ENCODE measurements at places on chromosomes 1 and 21. TPM values are rescaled to one million over a fixed set of nuclear protein-coding genes. Genes with fewer than 3 reads are reported as not detected.

DNA sequence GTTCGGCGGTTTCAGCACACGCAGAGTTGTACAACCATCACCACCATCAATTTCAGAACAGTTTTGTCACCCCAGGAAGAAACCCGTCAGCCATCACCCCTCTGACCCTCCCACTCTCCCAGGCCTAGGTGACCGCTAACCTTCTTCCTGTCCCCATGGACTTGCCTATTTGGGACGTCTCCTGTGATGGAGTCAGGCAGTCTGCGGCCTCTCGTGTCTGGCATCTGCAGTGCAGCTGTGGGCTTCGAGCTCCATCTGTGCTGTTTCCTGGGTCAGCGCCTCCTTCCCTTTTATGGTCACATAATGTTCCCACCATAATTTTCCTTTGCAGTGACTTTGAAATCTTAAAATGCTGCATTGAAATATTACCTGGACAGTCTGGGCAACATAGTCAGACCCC lies 24.4 kb downstream of the SLC45A1 start:
- H3K4me3 ChIP-seq: peak overlapping the region; percentile 38
- H3K27ac ChIP-seq: peak overlapping the region; percentile 92
- H3K27me3 ChIP-seq: peaks cover 6% of the 10 kb centered on the region
- H3K4me1 ChIP-seq: peaks cover 30% of the 10 kb centered on the region
- H3K36me3 ChIP-seq: peaks cover 7% of the 10 kb centered on the region

- H3K36me3 ChIP-seq: no peaks in the 10 kb centered on the region
- peaks cover 8% of the 10 kb centered on the region for H3K4me1 ChIP-seq
- no peak overlapping the region for H3K27ac ChIP-seq
- DNase-seq: peak; percentile 29
- H3K4me3 ChIP-seq: no peak overlapping the region
- peaks cover 31% of the 10 kb centered on the region for H3K27me3 ChIP-seq
These were observed 16.9 kb upstream of the MTF2 start for GRCh38 chr1:93061895-93062792.

DNA sequence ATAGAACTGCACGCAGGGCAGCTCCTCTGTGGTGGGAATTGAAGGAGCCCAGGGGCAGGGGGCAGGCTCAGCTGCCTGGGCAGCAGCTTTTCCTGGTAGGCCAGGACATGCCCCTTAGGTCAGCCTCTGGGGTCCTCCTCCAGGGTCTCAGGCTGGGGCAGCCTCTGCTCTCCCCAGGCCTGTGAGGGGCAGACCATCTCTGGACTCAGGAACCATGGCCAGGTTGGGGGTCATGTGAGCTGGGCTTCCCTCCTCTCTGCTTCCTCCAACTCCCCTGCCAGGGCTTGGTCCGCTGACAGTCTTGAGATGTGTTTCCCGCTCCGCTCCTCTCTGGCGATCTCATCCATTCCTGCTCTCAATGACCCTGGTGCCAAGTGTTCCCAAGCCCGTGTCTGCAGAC lies 5.7 kb downstream of the C1orf210 start:
- no peaks in the 10 kb centered on the region for H3K36me3 ChIP-seq
- H3K27ac ChIP-seq: no peak overlapping the region
- H3K27me3 ChIP-seq: peaks cover 13% of the 10 kb centered on the region
- H3K4me1 ChIP-seq: peaks cover 4% of the 10 kb centered on the region

DNA sequence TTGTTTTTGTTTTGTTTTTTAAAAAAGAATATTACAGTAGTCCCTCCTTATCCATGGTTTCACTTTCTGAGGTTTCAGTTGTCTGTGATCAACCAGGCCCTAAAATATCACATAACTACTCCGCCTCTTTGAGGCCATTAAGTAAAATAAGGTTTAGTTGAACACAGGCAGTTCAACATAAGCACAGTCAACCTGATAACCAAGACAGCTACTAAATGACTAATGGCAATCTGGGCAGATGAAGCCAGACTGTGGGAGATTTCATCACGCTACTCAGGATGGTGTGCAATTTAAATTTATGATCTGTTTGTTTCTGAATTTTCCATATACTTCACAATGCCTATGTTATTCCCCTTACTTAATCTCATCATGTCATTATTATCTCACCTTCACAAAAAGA lies 30.1 kb downstream of the LDLRAD1 start:
- peaks cover 9% of the 10 kb centered on the region for H3K27me3 ChIP-seq
- no peak overlapping the region for H3K4me3 ChIP-seq
- no peak for DNase-seq
- no peaks in the 10 kb centered on the region for H3K36me3 ChIP-seq
- H3K4me1 ChIP-seq: peaks cover 3% of the 10 kb centered on the region

GRCh38 chr1:219708919-219709543 lies 96.1 kb upstream of the ZC3H11B start:
- no peak for DNase-seq
- H3K36me3 ChIP-seq: no peaks in the 10 kb centered on the region
- no peaks in the 10 kb centered on the region for H3K27me3 ChIP-seq
- no peak overlapping the region for H3K27ac ChIP-seq

DNA sequence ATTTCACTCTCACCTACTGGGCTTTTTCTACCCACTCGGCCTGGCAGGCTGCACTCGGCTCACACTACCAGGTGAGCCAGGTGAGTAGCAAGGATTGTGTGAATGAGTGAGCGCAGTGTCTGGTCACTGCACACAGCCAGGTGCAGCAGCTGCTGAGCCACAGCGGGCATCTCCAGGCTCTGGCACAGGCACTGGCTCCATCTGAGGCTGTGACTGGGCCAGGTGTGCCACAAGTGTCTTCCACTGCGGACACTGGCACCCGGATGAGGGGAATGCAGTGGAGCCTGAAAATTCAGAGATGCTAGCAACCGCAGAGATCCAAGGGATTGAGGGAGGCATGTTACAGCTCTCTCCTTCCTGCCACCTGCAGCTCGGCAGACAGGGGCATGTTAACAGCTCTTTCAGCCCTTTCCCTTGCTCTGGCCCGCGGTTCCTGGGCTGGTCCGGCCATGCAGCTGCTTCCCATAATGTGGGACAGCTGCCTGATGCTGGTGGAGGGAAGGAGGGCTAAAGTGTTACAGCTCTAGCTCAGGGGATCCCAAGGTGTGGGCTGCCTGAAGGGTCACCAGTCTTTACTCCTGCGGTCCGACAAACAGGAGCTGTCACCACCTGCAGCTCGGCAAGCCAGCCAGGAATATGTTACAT lies 1038.3 kb downstream of the AMY1C start:
- H3K27me3 ChIP-seq: no peaks in the 10 kb centered on the region
- no peak overlapping the region for H3K4me3 ChIP-seq
- DNase-seq: no peak
- no peaks in the 10 kb centered on the region for H3K36me3 ChIP-seq
- no peaks in the 10 kb centered on the region for H3K4me1 ChIP-seq

- no peaks in the 10 kb centered on the region for H3K4me1 ChIP-seq
- no peak overlapping the region for H3K4me3 ChIP-seq
- H3K27ac ChIP-seq: no peak overlapping the region
- DNase-seq: no peak
These were observed 182.5 kb downstream of the RHOU start for GRCh38 chr1:228917755-228918154.

DNA sequence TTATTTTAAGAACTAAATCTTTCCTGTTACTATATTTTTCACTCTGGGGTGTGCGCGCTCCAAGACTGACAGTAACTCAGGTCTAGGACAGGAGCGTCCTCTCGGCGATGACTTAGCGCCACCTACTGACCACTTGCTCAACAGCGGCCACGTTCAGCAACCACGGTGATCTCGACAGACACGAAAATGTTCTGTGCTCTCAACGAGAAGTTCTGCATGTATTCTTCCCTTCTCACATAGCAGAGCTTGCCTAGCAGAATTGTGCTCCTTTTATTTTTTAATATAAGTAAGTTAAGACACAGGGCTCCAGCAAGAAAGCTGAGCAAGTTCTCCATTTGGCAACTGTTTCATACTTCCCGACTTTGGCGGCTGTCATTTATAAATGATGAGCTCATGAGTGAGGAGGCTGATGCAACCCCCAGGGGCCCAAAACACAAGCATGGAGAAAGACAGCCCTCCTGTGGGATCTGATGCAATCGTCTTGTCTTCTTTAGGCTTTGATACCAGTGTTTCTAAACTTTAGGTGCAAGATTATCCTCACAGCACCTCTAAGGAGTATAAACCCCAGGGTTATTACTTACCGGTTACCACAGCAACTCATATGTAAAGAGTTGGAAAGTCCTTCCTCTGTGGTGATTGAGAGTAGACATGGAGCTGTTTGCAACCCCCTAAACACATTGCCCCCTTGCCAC lies 92.6 kb downstream of the HHIPL2 start:
- no peaks in the 10 kb centered on the region for H3K27me3 ChIP-seq
- H3K36me3 ChIP-seq: peaks cover 18% of the 10 kb centered on the region
- peak overlapping the region; percentile 90 for H3K27ac ChIP-seq
- H3K4me3 ChIP-seq: peak overlapping the region; percentile 74
- DNase-seq: peak; percentile 81

GRCh38 chr1:47805018-47805417 lies 192.2 kb downstream of the TRABD2B start:
- no peak for DNase-seq
- no peak overlapping the region for H3K27ac ChIP-seq
- peaks cover 6% of the 10 kb centered on the region for H3K27me3 ChIP-seq
- H3K4me1 ChIP-seq: no peaks in the 10 kb centered on the region
- no peak overlapping the region for H3K4me3 ChIP-seq

DNA sequence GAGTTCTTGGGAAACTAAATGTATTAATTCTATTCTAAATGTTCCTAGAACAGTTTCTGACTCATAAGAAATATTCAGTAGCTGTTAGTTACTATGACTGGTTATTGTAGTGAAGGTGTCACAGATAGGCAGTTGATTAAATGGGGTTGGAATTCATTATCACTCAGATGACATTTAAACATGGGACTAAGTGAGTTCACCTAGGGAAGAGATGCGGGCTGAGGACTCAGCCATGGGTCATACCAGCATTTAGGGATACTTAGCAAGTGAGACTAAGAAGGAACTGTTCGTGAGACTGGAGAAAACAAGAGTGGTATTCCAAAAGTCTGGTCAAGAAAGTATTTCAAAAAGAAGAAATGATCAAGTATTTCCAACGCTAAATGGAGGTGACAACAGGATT lies 125.1 kb upstream of the ADGRL4 start:
- DNase-seq: no peak
- no peak overlapping the region for H3K4me3 ChIP-seq
- H3K36me3 ChIP-seq: no peaks in the 10 kb centered on the region

DNA sequence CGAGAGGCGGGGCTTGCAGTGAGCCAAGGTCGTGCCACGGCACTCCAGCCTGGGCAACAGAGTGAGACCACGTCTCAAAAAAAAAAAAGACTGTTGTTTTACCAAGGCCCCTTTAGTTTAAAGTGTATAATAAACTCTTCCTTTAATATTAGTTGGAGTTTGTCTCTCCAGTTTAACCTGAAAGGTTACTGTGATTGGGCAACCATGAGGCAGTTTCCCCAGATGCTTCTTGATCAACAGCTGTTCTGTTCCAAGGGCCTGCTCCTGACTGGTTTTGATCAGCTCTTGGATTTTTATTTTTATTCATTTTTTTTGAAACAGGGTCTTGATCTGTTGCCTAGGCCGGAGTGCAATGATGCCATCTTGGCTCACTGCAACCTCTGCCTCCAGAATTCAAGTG lies 18.1 kb upstream of the C2CD2 start:
- H3K27me3 ChIP-seq: peaks cover 17% of the 10 kb centered on the region
- DNase-seq: no peak
- H3K4me3 ChIP-seq: no peak overlapping the region
- peaks cover 6% of the 10 kb centered on the region for H3K4me1 ChIP-seq

GRCh38 chr1:25713961-25714360 lies 86.0 kb upstream of the SELENON start:
- no peak overlapping the region for H3K27ac ChIP-seq
- no peak for DNase-seq
- H3K36me3 ChIP-seq: no peaks in the 10 kb centered on the region
- H3K27me3 ChIP-seq: peaks cover 25% of the 10 kb centered on the region
- no peak overlapping the region for H3K4me3 ChIP-seq

- no peak for DNase-seq
- no peak overlapping the region for H3K27ac ChIP-seq
- no peak overlapping the region for H3K4me3 ChIP-seq
- no peaks in the 10 kb centered on the region for H3K4me1 ChIP-seq
- no peaks in the 10 kb centered on the region for H3K36me3 ChIP-seq
These were observed 15.2 kb upstream of the PGBD2 start for GRCh38 chr1:248890549-248891498.

GRCh38 chr1:205604825-205605505 lies 26.8 kb downstream of the ELK4 start:
- no peaks in the 10 kb centered on the region for H3K27me3 ChIP-seq
- H3K36me3 ChIP-seq: peaks cover 11% of the 10 kb centered on the region
- H3K4me1 ChIP-seq: peaks cover 14% of the 10 kb centered on the region
- no peak overlapping the region for H3K4me3 ChIP-seq
- no peak overlapping the region for H3K27ac ChIP-seq

DNA sequence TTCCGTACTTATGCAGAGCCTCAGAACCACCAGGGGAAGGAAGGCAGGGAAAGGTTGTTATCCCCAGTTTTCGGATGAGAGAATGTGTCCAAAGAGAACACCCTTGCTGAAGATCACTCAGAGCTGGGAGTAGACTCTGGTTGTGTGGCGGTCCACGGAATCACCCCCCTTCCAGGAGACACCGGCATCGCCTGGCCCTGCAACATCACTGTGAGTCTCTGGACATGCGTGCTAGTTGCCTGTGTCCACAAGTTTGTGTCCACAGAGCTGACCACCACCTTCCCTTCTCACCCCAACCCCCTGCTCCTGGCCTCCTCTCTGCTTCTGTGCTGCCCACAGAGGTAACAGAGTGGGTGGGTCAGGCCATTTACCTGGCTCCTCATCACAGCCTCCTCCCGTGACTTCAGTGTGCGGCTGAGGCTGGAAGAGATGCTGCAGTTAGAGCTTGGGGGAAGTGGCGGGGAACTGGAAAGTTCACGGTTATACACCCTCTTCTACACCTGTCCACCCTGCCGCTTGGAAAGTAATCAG lies 7.3 kb downstream of the MYBPH start:
- peaks cover 9% of the 10 kb centered on the region for H3K27me3 ChIP-seq
- H3K27ac ChIP-seq: no peak overlapping the region
- H3K36me3 ChIP-seq: no peaks in the 10 kb centered on the region
- H3K4me1 ChIP-seq: no peaks in the 10 kb centered on the region
- H3K4me3 ChIP-seq: no peak overlapping the region

SCAMP3 gene
- total RNA-seq: 137 TPM

KRTAP19-1 gene
- not detected for total RNA-seq

ST6GALNAC3 gene
- 1.7 TPM for total RNA-seq

UBE2U gene
- total RNA-seq: not detected

MAP10 gene
- total RNA-seq: 0.45 TPM

TSNAX gene
- 58.2 TPM for total RNA-seq

Measured in HFFc6 (cell line).